Right hindlimb (tissue), 1 donor: ENCODE measurements at places on chromosomes 5 and 9.

GRCh38 chr5:142281966-142282365 lies 42.9 kb downstream of the SPRY4 start:
- no peak for DNase-seq

GRCh38 chr5:132495667-132496190 lies 5.2 kb upstream of the IRF1 start:
- peak; percentile 90 for DNase-seq

DNA sequence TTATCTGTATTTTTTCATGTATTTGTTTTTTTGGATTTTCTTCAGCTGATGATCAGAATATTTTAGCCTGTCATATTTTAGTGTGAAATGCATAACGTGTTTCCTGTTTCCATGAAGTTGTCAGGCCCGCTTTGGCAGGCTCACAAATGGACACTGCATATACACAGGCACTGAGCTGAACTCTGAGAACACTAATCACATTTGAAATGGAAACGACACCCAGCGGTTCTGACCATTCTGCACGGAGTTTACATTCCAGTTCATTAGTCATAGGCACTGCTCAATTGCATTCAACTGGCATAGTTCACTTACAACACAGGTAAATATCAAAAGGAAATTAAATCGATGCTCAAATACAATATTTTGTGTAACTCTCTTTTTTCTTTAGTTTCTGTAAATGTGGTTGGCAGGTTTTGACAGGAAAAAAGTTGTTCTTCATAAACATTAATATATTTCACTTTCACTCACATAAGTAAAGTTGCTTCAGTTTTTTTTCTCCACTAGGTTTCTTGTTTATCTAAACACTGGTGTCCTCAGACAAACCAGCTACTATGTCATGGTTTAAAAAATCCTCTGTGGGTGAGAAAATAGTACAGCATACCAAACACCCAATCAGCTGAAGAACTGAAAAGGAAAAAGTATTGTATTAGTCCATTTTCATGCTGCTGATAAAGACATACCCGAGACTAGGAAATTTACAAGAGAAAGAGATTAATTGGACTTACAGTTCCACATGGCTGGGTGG lies 559.0 kb upstream of the DAP start:
- DNase-seq, result no peak

GRCh38 chr5:170104710-170105109 lies 987 bp upstream of the FOXI1 start:
- DNase-seq, result no peak

DNA sequence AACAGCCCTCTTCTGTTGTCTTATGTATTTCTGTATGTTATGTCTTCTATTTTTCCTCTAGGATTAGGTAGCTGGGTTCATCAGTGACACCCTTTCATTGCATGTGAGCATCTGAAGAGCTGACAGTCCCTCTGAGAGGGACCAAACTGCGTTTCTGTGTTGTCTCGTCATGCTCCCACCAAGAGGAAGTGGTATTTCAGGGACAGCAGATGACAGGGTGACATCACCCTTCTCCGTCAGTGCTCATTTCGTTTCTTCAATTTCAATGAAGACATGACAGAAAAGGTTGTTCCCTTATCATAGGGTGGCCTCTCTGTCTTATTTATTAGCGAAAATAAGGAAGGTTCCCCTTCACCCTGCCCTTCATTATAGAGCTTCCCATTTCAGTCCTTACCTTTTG lies 225.9 kb upstream of the NR4A3 start:
- no peak for DNase-seq

DNA sequence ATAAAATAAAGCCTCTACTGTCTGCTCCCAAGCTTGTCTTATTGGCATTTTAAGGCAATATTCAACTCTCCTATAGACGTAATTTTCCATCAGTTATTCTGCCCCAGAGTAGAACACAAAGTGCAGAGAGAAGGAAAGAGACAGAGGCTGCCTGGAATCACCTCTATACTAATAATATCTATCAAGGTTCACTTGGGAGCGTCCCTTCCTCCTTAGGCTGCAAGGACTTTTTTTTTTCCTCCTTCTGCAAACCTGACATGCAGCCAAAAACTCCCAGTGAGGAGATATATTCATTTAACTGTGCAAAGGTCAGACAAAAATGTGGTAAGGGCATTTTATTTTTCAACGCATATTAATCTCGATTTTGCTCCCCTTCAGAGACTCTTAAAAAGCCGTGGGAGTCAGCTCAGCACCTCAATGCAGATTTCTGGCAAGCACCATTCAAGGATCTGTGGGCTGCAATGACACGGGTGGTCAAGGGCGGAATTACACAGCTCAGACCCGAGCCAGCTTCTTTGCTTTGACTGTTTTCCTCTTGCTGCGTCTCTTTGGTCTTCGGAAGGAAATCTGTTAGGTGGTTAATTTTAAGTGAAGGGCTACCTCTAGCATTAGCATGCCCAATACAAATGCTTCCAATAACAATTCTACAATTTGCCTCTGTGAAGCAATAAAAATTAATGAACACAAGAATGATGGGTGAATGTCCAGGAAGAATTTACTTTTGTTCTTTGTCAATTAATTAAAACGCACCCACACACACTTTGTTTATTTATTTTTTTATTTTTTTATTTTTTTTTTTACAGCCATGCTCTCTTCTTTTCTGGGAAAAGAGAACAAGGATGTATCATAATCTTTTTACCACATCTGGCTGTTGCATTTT lies 587.7 kb upstream of the GRAMD2B start:
- DNase-seq, result peak; percentile 65

DNA sequence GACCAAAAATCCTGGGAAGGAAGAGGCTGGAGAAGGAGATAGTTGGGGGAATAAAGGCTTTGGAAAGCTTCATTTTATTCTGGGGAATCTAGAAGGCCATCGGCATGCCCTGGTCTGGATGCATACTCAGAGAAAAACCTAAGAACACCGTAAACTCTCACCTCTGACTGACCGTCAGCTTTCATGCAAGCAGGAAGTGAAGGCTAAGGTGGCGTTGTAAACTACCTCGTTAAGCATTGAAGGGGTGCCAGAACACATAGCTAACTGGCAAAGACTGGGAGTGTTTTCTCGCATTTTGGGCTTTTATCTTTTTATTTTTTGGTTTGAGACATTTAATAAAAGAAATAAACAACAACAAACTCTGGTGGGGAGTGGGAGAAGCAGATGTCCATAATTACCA lies 2.6 kb upstream of the SLC38A9 start:
- DNase-seq, result no peak

DNA sequence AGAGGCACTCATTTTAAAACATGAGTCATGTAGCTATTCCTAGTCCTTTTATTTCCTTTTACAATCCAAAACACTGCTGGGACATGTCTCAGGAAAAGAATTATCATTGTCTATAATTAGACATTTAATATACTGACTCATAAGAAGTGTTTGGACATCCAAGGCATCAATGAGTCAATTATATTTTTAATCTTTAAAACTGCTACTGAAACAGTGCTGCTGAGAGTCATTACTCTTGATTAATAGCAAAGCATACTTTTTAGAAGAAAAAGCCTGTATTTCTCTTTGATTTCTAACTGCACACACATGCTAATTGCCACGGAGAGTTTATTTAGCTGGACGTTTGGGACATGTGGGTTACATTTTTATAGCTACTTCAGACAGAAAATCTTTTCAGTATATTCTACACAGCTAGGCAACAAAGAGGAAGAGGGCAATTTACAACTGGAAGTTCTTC lies 1249.0 kb upstream of the CDH18 start:
- DNase-seq, result no peak

DNA sequence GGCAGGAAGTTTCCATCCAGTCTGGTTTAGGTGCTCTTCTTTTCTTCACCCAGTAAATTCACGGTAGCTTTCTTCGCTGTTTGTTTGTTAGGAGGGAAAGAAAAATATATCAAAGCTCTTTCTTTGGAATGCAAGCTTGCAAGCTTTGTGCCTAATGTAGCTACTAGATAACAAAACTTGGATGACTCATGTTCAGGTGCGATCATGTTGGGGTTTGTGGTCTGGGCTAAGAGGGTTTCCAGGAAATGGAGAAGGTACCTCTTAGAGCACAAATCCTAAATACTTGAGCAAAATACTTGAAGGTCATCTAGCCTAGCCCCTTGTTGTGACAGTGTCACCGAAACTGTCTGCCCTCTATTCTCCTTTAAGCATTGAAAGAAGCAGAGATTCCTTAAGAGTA lies 17.7 kb downstream of the SRP19 start:
- DNase-seq, result no peak

GRCh38 chr5:127492854-127493738 lies 24.3 kb upstream of the PRRC1 start:
- DNase-seq, result no peak

DNA sequence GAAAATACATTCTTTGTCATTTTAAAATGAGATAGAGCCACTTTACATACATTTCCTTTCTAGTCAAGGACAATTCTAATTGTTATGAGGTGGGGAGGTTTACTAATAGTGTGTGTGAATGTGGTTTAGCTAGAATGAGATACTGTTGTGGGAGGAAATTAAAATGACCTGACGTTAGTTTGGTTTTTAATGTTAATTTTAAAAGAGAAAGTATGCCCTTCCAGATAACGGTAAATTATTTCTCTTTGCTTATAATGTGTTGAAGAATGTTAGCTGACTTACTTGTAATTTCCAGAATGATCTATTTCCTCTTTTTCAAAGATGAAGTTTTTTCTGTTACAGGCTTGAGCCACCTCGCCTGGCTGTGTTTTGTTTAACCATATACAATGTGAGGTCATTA lies 1.7 kb upstream of the TAF7 start:
- DNase-seq, result no peak

DNA sequence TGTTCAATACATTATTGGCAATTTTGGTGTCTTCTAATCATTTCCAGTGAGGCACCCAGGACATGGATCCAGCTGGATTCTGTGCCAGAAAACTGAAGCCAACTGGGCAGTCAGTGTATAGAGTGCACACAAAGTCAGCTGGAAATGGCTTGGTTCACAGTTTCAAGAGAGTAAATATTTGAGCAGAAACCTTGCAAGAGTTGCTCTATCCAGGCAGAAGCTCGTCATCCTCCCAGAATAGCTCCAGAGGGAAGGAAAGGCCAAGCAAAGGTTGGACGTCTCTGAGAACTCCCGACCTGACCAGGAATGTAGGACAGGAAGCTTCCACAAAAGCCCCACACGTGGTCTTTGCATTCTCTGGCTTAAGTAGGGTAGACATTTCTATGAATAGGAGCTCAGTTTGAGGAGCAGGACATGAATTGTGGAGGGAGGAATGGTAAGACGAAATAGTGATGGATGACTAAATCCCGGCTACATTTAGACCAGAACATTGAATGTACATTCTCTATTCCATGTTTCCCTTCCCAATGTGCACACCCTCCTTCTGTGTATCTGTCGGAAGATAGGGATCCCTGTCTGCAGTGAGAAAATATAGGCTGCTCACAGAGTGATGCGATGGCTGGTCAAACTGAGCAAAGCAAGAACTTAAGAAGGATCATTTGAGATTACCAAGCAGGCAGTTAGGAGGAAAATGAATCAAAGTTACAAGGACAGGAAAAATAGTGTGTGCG lies 72.7 kb upstream of the FCN2 start:
- peak; percentile 89 for DNase-seq

GRCh38 chr5:141672841-141673813 lies 8.9 kb downstream of the ARAP3 start:
- DNase-seq, result no peak

- no peak for DNase-seq
Measured at GRCh38 chr5:159807586-159807985, 108.7 kb upstream of the ADRA1B start.

DNA sequence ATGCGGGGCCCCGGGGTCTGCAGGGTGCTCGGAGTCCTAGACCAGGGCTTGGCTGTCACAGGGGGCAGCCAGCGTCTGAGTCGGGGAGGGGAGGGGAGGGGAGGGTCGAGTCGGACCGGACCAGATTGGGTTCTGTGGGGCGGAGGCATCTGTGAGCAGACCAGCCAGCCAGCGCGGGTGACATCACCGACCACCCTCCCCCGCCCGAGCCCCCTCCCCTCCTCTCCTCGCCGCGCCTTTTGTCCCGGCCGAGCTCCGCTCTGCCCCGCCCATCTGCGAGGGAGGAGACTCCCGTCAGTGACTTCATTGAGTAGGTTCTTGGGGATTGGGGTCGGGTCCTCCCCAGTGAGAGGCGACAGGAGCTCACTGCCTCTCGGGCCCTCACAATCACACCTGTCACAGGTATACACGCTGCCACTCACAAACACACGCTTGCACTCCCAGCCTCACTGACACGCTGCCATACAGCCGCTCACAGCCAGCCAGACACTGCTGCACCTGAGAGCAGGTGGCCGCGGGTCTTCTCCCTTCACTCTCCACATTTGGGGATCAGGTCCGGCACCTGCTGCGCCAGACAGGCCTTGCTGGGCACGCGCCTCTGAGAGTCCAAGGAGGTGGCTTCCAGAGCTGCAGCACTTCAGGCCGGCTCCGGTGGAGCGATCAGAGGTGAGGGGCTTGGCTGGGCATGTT lies 546 bp downstream of the DNAJB5 start:
- peak; percentile 81 for DNase-seq

- no peak for DNase-seq
Measured at GRCh38 chr5:4954048-4954447, 186.1 kb upstream of the ADAMTS16 start.

DNA sequence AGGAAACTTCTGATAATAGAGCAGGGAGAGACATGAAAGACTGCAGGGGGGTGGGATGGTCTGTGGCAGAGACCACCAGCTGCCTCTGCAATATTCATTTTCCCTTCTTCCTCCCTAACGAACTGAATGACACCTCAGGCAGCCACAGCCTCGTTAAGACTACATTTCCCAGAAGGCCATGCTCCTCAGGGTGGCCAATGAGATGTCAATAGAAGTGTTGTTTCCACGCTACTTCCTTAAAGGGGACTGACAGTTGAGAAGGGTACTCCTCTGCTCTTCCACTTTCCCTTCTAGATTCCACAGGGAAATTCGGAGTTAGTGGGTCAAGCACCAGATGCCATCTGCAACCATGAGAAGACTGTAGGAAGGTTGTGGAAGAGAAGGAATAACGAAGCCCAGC lies 52.0 kb upstream of the DAPK1 start:
- peak; percentile 27 for DNase-seq

DNA sequence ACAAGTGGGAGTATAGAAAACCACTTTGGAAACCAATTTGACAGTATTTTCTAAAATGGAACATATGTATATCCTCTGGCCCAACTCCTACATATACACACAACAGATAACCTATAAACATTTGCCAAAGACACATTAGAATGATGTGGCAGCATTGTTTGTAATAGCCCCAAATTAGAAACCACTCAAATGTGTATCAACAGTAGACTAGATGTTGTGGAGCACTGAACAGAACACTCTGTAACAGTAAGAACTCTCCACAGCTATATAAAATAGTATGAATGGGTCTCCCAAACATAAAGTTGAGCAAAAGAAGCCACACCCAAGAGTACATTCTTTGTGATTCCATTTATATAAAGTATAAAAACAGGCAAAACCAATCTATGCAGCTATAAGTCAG lies 6.1 kb downstream of the ZNF622 start:
- DNase-seq, result no peak

DNA sequence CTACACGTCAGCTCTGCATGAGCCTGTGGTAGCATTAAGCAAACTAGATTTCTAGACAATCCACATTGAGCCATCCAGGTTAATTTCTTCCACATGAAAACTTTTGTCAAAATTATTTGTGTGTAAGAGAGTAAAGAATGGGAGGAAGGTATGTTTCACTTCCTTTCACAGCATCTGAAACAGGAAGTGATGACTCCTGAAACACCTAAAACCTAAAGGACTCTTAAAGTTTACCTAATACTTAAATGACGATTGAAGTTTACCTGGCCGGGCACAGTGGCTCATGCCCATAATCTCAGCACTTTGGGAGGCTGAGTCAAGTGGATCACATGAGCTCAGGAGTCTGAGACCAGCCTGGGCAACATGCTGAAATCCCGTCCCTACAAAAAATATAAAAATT lies 223.8 kb downstream of the CEMIP2 start:
- DNase-seq, result no peak

- DNase-seq, result peak; percentile 46
Measured at GRCh38 chr9:130713286-130713960, 19.8 kb downstream of the EXOSC2 start.

- DNase-seq, result no peak
Measured at GRCh38 chr5:35990941-35991611, at the start of gene UGT3A1. UGT3A1 (minus strand) TSS chr5:35991390; CDS start chr5:35991240, 150 bp downstream.
